Gastroesophageal sphincter (tissue), 4 donors: ENCODE measurements at places on chromosomes 5 and 9. TPM values are rescaled to one million over a fixed set of nuclear protein-coding genes. Genes with fewer than 3 reads are reported as not detected.

Gene KCNN2
- 3.5 TPM for total RNA-seq

Gene FOXD4L5
- total RNA-seq, result not detected

Gene MLANA
- not detected for total RNA-seq

Gene ZNF782
- 9.4 TPM for total RNA-seq

Gene PCDHB13
- total RNA-seq, result 5.1 TPM

Gene SLC46A2
- total RNA-seq, result not detected

Gene NUTM2G
- total RNA-seq, result not detected

Gene GLDC
- 0.15 TPM for total RNA-seq

Gene DENND1A
- total RNA-seq, result 33.6 TPM

Gene FGF18
- not detected for total RNA-seq

Gene ATG12
- total RNA-seq, result 36.5 TPM

Gene NR2F1-AS1
- 7.0 TPM for total RNA-seq

Gene SPAG8
- 1.0 TPM for total RNA-seq

Gene ASPN
- 18.4 TPM for total RNA-seq

Gene SMIM32
- not detected for total RNA-seq

Gene SYK
- total RNA-seq, result 6.0 TPM

Gene SAXO1
- total RNA-seq, result not detected
